ENCODE measurements at places on chromosomes 16 and 17.

DNA sequence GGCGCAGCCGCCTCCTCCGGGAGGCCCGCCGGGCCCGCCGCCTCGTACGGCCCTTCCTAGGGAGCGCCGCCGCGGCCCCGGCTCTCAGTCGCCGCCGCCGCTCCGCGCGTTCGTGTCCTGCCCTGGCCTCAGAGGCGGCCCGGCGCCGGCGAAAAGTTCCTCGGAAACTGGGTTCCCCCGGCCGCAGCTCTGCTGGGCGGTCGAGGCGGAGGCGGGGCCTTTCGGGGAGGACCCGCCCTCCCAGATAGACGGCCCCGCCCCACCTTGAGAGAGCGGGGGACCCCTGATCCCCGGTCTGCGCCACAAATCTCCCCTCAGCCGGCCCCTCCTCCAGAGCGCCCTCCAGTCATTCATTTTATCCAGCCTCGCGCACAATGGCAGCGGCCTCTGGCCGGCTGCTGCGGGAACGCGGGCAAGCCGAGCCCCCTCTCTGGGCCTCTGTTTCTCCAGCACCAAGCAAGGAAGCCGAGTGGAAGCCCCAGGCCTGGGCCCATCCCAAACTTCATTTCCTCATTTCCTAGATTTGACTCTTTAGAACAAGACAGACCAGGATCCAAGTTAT, at the start of gene SREBF1:
Gene SREBF1 (minus strand): TSS at position 169 of the 562 bp plus-strand sequence. CDS start 169 bp downstream, outside the sequence.
- peak; percentile 48 for DNase-seq

DNA sequence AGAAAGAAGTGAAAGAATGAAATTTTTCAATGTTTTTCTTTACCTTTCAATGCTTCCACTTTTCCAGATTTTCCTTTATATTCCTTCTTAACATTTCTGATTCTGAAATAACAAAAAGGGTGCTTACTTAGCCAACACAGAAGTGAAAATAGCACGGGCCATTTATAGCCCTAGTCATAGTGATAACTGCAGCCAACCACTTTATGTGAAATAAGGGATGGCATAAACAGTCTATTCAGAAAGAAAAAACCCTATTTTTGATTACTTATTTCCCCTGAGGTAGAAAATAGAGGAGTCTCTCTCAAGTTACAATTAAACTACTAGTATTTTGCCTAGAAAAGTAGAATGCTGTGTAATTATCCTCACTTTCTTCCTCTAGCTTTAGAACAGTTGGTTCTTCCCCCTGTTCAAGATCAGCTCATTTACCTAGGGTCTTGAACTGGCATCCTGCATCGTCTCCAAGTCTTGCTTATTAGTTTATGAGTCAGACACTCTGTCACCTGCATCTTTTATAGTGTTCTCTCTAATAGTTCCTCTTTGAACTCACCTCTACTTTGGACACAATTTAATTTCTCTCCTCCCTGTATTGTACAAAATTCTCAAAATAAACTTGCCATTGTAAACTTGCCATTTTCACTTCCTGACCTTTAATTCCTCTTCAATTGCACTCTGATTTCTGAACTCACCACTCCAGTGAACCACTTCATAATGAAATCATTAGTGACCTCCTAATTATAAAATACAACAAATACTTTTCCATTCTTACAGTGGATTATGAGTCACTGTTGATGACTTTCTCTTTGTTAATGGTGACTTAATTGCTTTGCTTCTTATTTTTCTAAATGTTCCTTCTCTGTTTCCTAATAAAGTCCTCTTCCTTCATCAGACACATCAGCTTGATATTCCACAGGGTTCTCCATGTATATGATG, 23.6 kb downstream of the ABCA6 start:
- no peak for DNase-seq

DNA sequence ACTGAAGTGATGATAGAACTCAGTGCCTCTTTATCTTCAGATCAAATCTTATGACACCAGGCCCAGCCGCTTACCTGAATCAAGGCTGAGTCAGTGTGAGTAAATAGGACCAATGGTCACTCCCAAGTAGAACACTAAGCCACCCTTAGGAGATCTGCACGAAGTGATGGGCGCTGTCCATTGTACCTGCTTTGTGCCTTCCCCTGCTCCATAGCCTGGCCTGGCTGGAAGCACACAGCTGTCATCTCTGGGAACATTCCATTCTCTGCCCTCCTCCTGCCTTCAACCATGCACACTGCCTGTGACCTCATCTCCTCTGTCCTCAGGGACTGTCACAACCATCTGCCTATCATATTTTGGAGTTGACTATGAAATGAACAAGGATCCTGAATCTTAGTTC, 279.5 kb upstream of the ASIC2 start:
- peak; percentile 3 for DNase-seq

DNA sequence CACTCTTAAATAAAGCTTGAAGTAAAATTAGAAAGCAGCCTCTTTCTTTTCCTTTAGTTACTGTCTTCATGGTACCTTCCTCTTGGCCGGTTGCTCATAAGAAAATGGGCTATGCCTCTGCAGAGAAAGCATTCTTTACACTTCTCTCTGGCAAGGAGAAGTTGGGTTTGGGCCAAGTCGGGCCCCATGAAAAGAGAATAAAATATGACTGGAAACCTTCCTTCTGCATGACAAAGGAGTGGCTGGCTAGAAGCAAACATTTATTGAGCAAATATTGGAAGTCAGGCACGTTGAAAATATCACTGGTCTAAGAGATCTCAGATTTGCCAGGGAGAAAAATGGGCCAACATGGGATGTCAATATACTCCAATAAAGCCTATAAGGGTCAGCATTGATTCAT, 126.1 kb downstream of the CA10 start:
- no peak for DNase-seq

GRCh38 chr16:79177018-79177417, 423.5 kb downstream of the MAF start:
- no peak for DNase-seq

DNA sequence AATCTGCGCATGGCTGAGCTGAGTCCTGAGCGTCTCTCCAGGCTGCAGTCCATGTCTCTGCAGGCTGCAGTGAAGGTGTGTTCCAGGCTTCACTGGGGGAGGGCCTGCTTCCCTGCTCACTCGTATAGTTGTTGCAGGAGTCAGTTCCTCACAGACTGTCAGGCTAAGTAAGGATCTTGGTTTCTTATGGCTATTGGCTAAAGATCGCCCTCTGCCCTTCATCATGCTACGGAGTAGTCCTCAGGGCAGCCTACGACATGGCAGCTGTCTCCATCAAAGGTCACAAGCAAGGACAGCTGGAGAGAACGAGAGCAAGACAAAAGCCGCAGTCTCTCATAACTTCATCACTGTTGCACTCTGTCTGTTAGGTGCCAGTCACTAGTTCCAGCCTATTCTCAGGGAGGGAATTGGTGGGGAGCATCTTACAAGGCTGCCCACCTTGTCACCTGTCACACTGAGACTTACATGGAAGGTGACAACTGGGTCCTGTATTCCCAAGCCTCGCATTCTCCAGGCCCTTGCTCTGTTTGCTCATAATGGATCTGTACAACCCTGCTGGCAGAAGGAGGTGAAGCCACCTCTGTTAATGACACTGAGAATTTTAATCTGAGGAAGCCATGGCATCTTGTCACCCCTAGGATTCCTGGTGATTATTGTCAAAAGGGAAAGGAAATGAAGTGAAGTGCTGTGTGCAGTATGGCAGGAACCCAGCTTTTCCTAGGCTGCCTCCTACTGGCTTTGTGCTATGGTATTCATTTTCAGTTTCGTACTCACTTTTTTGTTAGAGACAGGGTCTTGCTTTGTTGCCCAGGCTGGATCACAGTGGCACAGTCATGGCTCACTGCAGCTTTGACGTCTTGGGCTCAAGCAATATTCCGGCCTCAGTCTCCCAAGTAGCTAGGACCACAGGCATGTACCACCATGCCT, 43.4 kb downstream of the MFSD11 start:
- DNase-seq = no peak

DNA sequence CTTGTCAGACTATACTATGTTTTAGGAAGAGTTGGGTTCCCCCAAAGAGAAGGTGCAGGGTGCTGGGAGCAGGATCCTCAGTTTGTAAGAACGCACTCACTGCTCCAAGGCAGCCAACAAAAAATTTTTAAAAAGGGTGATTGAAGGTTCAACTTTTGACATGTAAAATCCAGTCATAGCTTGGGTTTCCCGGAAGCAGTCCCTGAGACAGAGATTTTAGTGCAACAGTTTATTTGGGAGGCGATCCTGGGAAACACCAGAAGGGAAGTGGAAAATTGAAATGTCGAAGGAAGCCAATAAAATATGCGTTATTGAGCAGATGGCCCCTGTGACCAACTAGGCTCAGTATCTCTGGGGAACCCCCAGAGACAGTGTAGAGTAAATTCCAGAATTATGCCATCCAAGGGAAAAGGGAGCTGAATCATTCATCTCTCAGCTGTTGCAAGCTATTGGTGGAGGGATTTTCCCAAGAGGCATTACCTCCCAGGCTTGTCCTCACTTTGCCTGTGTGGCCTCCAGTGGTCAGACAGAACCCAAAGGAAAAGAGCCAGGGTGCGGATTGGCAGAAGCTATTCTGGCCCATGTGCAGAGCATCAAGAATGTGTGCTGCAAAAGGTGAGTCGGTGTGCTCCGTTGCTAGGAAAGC, 72.9 kb downstream of the HS3ST3B1 start:
- DNase-seq = peak; percentile 25

GRCh38 chr16:68931196-68931595, 87.9 kb downstream of the TANGO6 start:
- DNase-seq = no peak

GRCh38 chr16:23283571-23283970, 18.5 kb upstream of the SCNN1B start:
- no peak for DNase-seq

DNA sequence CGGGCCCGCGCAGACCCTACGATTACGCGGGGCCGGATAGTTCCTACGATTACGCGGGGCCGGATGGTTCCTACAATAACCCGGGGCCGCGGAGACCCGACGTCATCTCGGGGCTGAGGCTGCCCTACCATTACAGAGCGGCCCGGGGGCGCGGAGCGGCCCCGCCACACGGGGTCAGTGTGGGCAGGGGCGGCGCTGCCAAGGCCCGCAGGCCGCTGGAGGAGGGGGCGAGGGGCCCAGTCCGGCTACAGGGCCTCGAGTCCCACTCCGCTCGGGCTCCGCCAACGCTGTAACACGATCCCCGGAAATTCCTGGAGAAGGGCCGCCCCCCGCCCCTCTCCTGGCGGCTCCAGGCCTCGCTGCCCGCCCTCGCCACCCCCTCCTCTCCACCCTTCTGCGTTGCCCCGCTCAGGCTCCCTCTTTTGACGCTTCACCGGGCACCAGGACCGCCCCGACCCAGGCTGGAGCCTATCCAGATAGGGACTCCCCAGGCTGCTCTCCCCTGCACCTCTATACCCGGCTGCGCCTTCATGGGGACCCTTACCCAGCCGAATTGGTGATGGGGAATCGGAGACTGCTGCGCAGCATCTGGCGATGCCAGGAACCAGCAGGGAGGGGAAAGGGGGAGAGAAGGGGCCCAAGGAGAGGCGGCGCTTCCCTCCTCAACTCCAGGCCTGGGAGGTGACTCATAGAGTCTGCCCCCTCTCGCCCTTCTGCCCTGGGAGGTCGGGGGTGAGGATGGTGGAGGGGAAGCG, at the start of gene RAB34:
Gene RAB34 (minus strand): TSS at position 291 of the 755 bp plus-strand sequence. CDS start 602 bp downstream, outside the sequence.
- DNase-seq = peak; percentile 38

DNA sequence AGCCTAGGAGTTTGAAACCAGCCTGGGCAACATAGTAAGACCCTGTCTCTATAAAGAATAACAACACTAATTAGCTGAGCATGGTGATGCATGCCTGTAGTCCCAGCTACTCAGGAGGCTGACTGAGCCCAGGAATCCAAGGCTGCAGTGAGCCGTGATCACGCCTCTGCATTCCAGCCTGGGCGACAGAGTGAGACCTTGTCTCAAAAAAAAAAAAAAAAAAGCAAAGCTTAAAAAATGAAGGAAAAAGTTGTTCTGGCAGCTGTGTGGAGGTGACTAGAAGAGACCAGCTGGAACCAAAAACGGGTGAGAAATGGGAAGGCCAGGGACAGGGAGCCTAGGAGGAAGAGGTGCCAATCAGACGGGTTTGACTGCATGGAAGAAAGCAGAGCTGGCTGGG, 4.2 kb downstream of the BCL7C start:
- DNase-seq = no peak

DNA sequence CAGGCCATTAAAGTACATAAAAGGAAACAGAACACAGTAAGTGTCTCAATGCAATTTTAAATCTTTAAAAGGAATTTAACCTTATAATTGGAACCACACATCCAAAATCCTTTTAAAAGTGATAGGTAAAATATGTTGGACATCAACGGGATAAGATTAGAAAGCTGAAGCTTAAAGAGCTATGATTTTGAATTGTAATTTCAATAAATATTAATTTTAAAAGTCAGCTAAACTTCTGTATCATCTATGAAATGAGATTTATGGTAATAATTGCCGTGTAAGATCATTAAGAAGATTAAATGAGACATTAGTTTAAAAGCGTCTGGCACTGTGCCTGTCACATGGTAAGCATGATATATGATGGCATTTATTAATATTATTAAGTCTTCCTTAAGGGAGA, 31.3 kb downstream of the CCDC42 start:
- no peak for DNase-seq

DNA sequence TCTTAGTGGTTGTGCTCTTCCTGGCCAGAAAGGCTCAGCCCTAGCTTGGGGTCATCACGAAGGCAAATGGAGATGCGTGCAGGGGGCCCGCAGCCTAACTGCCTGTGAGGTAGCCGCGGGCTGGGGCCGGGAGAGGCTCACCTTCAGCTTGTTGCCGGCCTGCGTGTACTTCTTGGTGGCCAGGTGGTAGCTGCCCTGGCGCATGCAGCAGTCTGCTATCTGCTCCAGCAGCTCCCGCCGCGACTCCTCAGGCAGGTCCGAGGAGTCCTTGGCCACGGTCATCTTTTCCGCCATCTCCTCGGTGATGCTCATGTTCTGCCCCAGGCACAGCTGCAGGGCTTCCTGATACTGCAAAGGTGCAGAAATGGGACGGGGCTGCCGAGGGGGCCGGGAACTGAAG, 13.0 kb upstream of the TMEM204 start:
- no peak for DNase-seq

GRCh38 chr17:60743799-60744198, 66.1 kb downstream of the BCAS3 start:
- DNase-seq = peak; percentile 65

DNA sequence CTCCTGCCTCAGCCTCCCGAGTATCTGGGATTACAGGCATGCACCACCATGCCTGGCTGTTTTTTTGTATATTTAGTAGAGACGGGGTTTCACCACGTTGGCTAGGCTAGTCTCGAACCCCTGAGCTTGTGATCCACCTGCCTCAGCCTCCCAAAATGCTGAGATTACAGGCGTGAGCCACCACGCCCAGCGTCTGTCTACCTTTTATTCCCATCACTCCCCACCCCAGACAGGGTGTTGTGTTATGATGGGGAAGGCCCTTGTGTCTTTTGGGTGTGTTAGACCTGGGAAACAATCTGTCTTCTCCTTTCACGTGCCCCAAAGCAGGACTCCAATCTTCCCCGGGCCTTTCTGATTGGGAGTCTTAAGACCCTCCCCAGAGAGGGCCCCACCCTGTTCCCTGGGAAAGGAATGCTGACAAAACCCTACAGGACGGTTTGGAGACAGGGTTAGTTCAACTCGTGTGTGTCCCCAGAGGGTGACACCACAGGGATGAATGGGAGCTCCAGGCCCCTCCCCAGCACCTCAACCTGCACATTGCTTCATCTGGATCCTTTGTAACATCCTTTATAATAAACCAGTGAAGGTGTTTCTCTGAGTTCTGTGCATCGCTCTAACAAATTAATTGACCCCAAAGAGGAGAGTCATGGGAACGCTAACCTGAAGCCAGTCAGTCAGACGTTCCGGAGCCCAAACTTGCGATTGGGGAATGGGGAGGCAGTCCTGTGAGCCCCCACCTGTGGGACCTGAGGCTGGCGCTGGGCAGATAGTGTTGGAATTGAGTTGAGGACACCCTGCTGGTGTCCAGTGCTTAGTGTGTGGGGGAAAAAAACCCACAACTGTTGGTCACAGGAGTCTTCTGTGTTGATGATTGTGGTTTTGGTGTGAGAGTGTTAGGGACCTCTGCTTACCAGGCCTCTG, 3.2 kb upstream of the ELOB start:
- no peak for DNase-seq

- peak; percentile 41 for DNase-seq
These were observed 16.0 kb downstream of the BTBD17 start for GRCh38 chr17:74345433-74346241.

Measured in M059J (cell line).